ENCODE measurements at places on chromosomes 12 and 14. TPM values are rescaled to one million over a fixed set of nuclear protein-coding genes. Genes with fewer than 3 reads are reported as not detected.

GRCh38 chr12:12700254-12700653, 4.3 kb upstream of the GPR19 start:
- DNase-seq = no peak

DNA sequence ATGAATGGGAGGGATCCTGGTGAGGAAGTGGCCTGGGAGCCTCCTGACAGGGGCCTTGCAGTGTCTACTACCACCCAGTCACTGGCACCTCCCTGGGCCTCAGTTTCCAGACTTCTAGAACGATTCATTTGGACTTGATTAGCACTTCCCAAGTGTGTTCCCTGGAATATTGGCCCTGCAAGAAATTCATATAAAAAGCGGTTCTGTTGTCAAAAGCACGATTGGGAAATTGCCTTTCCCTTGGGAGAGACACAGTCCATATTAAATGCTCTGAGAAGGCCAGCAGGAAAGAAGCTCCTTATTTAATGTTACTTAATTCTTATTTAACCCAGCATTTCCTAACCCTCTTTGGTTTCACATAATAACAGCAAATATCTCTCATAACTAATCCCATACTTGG, 61.9 kb downstream of the DRAM1 start:
- DNase-seq = no peak

OR4E2 gene
- not detected for total RNA-seq

DNA sequence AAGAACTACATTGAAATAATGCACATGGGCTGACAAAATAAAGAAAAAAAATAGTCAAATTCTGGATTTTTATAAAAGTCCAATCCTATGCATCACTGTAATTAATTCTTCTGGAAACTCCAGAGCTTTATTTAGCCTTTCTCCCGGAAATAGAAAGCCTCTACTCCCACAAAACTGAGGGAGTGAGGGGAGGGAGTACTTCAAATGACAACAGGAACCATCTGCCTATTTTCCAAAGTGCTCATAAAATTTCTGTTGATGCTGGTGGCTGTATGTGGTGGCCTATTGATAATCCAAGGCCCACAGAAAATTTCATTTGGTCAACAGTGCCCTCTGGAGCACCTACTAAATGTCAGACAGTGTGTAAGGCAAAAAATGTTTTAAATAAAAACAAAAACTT, 64.6 kb downstream of the KIF21A start:
- DNase-seq = no peak

SPATS2 gene
- total RNA-seq = 25.7 TPM
